Endodermal cell (in vitro differentiated cells): ENCODE measurements at places on chromosomes 5 and 9. TPM values are rescaled to one million over a fixed set of nuclear protein-coding genes. Genes with fewer than 3 reads are reported as not detected.

The PNPLA7 gene
- 2.0 to 2.3 TPM (median 2.2 TPM) in 3 replicates for total RNA-seq

The MAST4 gene
- 5.2 to 11.2 TPM (median 11.0 TPM) in 3 replicates for total RNA-seq

The TGFBI gene
- 2.8 TPM in 2 replicates for total RNA-seq

The ADAMTS12 gene
- 122 to 140 TPM (median 123 TPM) in 3 replicates for total RNA-seq

DNA sequence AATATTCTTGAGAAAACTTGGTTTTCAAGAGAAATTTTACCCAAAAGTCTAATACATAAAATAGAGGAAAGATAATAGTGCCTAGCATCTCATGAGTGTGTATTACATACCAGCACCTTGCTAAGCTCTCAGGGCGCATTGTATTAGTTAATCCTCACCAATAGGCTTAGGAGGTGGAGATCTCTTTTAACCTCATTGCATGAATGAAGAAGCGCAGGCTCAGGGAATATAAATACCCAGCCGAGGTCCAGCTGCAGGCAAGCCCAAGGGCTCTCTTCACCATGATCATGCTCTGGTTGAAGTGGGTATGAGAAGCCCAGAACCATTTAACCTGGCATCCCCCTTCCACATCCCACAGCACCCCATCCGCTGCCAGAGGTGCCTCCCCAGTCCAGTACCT, 46.0 kb downstream of the CAMK2A start:
- no peaks in the 10 kb centered on the region for H3K27me3 ChIP-seq
- no peak for DNase-seq
- peaks cover 3% of the 10 kb centered on the region for H3K4me1 ChIP-seq
- no peaks in the 10 kb centered on the region for H3K36me3 ChIP-seq

DNA sequence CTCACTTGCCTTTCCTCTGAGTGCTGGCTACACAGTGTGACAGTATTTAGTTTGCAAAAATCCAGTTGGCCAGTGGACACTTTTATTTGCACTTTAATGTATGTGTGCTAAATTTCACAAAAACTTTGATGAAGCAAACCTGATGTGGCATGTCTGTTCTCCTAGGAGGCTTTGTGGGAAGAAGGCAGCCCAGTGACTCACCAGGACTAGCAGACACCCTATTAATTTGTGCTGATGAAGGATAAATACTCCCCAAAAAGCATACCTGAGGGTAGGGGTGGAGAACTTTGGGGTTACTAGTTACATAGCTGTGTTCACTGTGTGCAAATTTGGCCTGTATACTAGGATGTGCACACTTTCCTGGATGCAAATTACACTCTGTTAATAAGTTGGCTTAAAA, 39.3 kb upstream of the IPPK start:
- no peak overlapping the region for H3K4me3 ChIP-seq
- no peaks in the 10 kb centered on the region for H3K27me3 ChIP-seq
- DNase-seq = peak; percentile 15
- H3K36me3 ChIP-seq = peaks cover 47% of the 10 kb centered on the region
- H3K27ac ChIP-seq = no peak overlapping the region

DNA sequence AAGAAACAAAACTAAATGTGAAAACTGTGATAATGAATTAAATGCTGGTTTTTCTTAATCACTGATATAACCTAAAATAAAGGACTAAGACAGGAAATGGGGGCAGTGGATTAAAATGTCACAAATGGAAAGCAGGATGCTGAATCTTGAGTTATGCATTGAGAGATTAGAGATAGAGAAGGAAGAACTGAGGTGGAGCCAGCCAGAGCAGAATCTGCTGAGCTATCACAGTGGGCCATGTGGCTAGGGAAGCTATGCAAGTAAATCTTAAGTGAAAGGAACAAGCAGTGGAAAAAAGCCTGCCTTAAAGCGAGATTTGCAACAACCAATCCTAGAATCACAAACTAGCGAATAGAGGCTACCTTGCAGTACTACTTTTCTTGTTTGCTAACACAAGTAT, 188.5 kb upstream of the RASA1 start:
- no peaks in the 10 kb centered on the region for H3K27me3 ChIP-seq
- no peaks in the 10 kb centered on the region for H3K4me1 ChIP-seq
- H3K27ac ChIP-seq = no peak overlapping the region
- no peak overlapping the region for H3K4me3 ChIP-seq
- no peak for DNase-seq

GRCh38 chr5:59799668-59800346, 93.7 kb downstream of the PDE4D start:
- no peak overlapping the region for H3K4me3 ChIP-seq
- no peak overlapping the region for H3K27ac ChIP-seq
- no peaks in the 10 kb centered on the region for H3K27me3 ChIP-seq
- peak; percentile 52 for DNase-seq
- no peaks in the 10 kb centered on the region for H3K36me3 ChIP-seq
- H3K4me1 ChIP-seq = no peaks in the 10 kb centered on the region

DNA sequence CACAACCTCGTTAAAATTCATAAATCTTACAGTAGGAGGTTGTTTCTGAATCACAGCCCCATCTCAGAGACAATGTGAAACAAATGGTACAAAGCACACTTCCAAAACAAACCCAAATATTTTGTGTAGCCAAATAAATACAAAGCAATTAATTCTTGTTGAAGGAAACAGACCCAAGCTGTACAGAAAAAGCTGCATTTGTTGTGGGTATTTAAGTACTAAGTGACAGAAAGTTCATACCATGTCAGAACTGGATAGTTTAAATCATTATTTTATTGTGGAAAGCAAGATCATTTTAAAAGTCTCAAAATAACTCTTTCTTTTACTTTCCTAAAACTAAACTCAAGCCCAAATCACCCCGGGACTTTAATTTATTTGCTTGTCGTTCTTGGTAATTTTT, 570.7 kb downstream of the ELAVL2 start:
- H3K36me3 ChIP-seq = no peaks in the 10 kb centered on the region
- no peak overlapping the region for H3K27ac ChIP-seq
- no peak overlapping the region for H3K4me3 ChIP-seq
- no peak for DNase-seq
- H3K4me1 ChIP-seq = no peaks in the 10 kb centered on the region

DNA sequence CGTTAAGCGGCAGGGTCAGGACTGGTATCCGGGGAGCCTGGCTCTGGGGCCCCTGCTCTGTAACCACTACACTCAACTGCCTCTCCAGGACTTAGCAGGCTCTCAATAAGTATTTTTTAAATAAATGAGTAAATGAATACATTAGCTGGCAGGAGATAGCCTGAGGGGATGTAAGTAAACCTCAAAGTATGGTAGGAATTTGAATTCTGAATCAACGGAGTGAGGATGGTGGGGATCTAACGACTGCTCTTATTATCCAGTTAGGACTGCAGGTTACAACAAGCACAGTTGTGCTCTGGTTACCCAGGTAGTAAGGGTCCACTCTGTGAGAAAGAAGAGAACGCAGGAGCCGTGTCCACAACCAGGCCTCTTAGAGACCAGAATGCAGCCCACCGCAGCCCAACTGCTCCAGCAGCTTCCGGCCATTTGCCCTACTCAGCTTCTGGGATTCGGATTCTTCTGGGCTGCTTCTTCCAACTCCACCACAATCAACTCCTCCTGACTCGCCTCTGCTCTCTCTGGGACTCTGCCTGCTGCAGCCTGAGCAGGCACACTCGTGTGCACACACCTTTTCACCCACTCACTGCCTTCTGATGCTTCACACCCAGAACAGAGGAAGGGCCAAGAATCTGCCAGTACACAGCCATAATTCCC, 52.6 kb downstream of the MED27 start:
- H3K36me3 ChIP-seq = no peaks in the 10 kb centered on the region
- no peaks in the 10 kb centered on the region for H3K27me3 ChIP-seq
- H3K4me3 ChIP-seq = no peak overlapping the region
- no peak for DNase-seq
